ENCODE measurements at places on chromosomes 11 and 22. TPM values are rescaled to one million over a fixed set of nuclear protein-coding genes. Genes with fewer than 3 reads are reported as not detected.

Gene OR8G1
- not detected for total RNA-seq

Gene SERPING1
- total RNA-seq: not detected

Gene RNF214
- 6.9 TPM for total RNA-seq

Gene SLC22A12
- not detected for total RNA-seq

GRCh38 chr11:47130543-47130942 lies 46.1 kb downstream of the ARFGAP2 start:
- DNase-seq: no peak

GRCh38 chr22:20234760-20235388 lies 33.2 kb downstream of the RTN4R start:
- DNase-seq: no peak

DNA sequence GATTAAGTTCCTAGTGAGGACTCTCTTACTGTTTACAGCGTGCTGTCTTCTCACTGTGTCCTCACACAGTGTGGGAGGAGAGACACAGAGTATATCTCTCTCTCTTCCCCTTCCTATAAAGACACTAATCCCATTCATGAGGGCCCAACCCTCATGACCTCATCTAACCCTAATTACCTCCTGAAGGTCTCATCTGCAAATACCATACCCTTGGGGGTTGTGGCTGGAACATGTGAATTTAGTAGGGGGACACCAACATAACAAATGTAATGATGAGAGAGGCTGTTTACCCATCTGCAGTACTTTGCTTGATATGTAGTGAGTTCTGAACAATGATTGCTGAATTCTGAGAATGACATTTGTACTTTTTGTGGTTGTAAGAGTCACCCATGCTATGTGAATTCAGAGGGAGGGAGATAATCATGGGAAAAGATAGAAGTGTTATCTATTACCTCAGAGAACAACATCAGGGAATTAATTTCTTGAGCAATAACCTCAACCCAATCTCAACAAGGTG lies 4.9 kb upstream of the OR52W1 start:
- DNase-seq: no peak

DNA sequence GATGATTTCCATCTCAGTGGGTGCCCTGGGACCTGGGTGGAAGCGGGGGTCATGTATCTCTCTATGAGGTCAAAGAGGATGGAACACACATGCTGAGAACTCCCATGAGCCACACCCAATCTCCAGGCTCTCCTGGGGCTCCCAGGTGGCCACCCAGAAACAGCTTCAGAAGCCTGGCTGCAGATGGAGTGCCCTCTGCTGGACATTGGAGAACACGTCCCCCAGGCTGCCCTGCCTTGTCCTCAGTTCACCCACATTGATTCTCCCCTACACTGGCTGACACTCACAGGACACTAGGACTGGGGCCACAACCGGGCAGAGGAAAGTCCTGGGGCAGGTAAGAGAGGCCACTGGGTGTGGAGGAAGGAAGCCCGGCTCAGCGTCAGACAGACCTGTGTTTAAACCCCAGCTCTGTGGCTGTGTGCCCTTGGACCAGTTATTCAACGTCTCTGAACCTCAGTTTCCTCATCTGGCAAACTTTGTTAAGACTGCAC lies 4.5 kb upstream of the NOL12 start:
- DNase-seq: peak; percentile 83

DNA sequence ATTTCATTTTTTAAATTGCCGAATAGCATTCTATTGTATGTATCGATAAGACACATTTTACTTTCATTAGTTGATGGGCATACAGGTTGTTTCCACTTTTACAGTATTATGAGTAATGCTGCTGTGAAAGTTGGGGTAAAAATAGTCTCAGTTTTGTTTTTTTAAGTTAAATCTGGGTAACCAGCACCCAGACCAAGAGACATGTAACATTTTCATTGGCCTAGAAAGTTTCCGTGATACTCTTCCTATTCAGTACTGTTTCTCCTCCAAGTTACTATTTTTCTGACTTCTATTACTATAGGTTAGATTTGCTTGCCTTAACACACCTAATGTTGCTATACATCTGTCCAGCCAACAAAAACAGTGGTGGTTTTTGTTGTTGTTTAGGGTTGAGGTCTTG lies 12.3 kb downstream of the IPO7 start:
- no peak for DNase-seq

DNA sequence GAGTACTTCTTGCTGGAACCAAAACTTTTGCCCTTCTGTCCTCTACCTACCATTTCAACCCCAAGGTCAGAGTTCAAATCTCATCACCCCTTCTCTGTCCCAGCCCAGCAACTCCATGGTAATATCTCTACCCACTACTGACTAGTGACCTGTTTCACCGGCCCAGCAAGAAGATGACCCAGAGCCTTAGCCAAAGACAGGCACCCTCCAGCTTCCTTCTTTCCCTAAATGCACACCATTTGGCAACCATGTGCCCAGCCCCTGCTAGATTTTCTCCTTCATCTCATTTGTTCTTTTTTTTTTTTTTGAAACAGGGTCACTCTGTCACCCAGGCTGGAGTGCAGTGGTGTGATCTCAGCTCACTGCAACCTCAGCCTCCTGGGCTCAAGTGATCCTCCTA lies 14.9 kb downstream of the ARAP1 start:
- no peak for DNase-seq

Measured in Daoy (cell line).